Activated T-helper 1 cell treated with anti-CD3 and anti-CD28 coated beads, Interleukin-2, amount 50 U/mL, for 16 hours (primary cell): ENCODE measurements at places on chromosomes 16 and 17.
A peak's percentile ranks its signal among the peaks of the same experiment; 100 is the strongest.

- no peak for DNase-seq
These were observed 51.2 kb upstream of the MTMR4 start for GRCh38 chr17:58565389-58566311.

GRCh38 chr17:47698749-47699535 lies 5.0 kb downstream of the TBKBP1 start:
- DNase-seq: peak; percentile 72

- no peak for DNase-seq
These were observed 50.8 kb upstream of the ENDOV start for GRCh38 chr17:80364091-80364691.

DNA sequence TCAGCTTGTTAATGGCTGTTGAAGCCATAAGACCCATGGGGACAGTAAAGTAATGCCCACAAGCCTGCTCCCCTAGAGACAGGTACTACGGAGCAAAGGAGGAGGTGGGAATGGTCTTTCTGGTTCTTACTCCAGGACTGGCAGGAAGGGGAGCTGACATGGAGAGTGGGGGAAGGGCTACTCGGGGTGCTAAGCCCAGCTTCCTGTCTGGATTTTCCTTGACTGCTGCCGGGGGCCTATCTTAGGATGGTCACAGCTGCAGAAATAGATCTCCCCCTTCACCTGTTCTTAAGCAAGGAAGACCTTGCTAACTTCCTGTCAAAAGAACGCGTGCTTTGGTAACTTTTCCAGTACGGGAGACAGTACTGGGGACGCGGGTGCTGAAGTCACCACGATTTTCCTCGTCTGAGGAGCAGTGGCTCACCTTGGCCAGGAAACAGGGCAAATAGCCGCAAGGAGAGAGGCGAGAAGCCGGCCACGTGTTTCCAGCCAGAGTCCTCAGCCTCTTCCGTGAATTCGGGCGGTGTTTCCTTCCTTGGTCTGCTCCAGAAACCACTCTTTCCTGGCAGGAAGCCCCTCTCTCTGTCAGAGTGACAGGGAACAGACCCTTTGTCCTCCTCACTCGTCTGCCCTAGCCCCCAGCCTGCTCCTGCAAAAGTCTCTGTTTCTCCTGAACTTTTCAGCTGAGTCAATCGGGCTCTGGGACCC lies 656 bp upstream of the PRR29 start:
- DNase-seq: no peak

DNA sequence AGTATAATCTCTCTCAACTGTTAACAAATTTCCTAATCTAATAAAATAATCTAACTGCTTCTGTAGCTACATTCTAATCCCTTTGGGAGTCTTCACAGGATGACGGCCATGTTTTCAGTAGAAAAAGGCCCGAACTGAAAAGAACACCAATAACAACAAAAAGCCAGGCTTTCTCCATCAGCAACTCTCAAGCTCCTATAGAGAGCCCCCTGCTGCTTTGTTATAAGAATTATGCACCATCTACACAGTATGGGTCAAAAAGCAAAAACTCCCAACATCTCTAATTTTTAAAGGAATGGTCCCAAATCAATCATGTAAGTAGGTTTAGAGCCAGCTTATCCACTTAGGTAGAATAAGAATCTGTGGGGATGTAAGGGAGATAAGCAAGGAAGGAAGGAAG lies 163.6 kb upstream of the C17orf78 start:
- no peak for DNase-seq

GRCh38 chr17:71830866-71831265 lies 290.0 kb upstream of the SOX9 start:
- no peak for DNase-seq

DNA sequence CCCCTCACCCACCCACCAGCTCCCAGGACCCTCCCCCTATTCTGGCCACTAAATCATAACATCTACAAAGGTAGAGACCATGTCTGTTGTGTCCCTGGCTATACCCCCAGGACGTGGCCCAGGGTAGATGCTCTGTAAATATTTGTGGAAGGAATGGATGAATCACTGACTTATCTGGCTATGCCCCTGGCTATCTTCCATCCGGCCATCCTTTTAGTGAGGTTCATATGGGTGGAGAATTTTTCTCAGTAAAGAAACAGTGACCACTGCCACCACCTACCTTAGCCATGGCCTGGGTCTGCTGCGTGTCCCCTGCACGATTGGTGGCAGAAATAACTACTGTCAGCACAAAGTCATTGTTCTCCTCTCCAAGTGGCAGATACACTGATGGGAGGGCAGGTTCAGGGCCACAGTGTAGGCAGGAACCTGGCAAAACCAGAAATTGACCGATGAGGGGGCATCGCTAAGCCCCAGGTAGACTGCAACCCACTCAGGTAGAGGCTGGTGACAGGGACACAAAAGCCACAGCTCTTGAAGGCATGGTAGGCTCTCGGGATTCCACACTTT lies 63.1 kb upstream of the BCO1 start:
- DNase-seq: no peak

DNA sequence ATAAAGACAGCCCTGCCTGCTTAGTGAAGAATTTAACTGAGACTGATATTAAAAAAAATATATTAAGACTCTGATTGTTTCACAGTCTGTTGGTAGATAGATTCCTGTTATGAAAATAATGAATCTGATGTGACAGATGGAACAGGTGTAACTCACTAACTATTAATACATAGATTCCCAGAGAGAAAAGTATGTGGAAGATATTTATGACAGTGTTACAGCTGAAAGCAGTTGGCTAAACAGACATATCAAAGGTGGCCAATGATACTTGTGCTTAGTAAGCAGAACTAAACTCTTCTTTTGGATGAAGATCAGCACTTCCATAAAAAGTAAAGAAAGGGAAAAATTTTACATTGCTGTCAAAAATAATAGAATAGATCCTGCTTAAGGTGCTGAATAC lies 598.2 kb upstream of the CA10 start:
- no peak for DNase-seq

DNA sequence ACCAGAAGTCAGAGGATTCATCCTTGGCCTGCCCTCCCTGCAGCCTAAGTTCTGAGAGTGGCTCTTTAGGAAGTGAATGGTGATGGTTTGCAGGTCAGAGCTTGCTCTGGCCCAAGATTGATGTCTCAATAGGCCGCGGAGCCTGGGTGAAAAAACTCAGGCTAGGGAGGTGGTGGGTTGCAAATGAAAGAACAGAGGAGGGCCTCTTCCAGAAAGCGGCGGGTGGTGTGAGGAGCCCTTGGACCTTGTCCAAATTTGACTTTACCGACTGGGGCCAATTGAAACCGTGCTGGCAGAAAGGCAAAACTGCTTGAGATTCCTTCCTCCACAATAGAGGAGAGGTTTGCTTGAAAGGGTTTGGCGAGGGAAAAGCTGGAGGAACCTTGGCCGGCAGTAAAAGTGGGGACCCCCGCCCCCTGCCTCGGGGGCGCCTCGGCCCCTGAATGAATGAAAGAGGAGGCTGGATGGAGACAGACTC lies 331.3 kb downstream of the SEC14L1 start:
- DNase-seq: no peak

DNA sequence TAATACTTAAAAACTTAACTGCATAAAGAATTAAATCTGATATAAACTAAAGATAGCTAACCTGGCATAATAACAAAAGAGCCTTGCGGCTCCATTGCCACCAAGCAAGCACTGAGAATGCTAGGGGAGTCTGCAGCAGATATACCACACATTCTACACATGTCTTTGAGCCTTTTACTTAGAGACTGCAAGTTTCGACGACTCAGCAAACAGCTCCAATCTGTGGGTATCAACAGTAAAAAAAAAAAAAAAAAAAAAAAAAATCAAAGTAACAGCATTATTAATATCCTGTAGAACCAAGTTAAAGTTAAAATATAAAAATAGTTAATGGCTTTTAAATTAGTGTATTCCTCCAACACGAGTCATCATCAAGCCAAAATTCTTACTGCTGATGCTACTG lies 27.8 kb upstream of the INTS2 start:
- no peak for DNase-seq

DNA sequence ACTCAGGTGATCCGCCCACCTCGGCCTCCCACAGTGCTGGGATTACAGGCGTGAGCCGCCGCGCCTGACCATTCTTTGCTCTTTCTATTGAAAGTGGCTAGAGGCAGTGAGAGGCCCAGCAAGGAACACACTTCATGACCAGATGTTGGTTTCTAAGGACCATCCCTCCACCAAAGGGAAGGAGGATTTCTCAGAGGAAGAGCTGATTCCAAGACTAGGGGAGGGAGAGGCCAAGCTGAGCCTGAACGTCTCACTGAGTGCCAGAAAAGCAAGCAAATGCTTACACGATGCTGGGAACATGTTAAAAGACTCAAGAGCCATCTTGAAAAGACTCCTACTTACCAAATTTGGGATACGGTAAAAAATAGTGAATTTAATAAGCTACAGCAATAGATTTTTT lies 79.2 kb downstream of the MRM3 start:
- DNase-seq: no peak

DNA sequence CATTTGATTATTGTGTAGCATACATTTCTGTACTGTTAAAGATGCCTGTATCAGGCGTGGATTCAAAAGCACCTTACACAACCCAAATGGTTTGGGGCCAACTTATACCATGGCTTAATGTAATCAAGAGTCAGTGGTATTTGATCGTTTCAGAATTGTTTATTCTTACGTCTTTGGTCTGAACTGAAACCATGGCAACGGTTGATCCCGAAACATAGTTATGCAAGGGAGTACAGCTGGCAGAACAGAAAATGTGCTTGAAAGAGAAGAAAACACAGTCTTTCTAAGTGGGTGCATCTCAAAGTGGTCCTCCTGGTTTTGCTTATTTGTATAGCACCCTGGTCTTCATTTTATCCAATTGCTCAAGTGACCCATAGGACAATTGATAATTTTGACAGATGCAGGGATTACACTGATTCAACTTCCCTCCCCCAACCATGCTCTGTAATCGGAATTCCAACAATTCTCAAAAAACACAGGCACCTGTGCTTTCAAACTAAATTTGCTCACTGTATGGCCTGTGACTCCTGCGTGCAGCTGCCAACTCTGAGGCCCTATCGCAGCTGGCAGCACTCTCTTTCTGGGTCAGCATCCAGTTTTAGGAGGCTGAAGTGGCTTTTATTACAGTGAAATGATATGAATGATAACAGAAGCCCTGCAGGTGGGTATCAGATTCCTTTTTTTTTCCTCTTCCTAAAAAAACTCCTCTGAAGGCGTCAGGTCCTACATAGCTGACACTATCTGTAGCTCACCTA lies 77.0 kb upstream of the AXIN2 start:
- no peak for DNase-seq

- no peak for DNase-seq
These were observed 786 bp upstream of the CDK5RAP3 start for GRCh38 chr17:47969930-47970724.

- DNase-seq: no peak
These were observed 33.1 kb downstream of the PLD6 start for GRCh38 chr17:17172990-17173389.

- no peak for DNase-seq
These were observed 8.1 kb downstream of the CES4A start for GRCh38 chr16:66996324-66996982.

- DNase-seq: no peak
These were observed 52.3 kb downstream of the KPNA2 start for GRCh38 chr17:68087851-68088250.

- no peak for DNase-seq
These were observed 8.1 kb downstream of the C16orf54 start for GRCh38 chr16:29737713-29738112.

DNA sequence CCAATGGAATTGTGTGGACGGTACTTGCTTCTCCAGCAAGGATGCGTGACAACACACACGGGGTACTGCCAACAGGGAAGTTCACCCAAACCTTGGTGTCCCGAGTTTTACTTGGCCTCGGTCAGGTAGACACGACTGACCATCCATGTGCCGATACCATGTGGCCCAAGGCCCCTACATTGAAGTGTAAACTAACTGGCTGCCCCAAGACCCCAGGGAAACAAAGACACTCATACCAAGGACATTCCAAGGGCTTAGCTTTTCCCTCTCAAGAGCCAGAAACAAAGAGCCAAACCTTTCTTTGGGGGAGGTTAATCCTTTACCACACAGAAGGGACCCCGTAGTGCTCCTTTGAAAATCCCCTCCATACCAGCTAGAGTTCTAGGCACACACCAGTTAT lies 215.9 kb upstream of the TNRC6C start:
- no peak for DNase-seq

DNA sequence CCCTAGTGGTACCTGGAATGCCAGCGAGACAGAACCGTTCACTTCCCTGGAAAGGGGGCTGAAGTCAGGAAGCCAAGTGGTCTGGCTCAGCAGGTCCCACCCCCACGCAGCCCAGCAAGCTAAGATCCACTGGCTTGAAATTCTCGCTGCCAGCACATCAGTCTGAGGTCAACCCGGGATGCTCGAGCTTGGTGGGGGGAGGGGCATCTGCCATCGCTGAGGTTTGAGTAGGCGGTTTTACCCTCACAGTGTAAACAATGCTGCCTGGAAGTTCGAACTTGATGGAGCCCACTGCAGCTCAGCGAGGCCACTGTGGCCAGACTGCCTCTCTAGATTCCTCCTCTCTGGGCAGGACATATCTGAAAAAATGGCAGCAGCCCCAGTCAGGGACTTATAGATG lies 464.7 kb upstream of the TOM1L1 start:
- DNase-seq: no peak

- DNase-seq: no peak
These were observed 7.1 kb downstream of the BCAR1 start for GRCh38 chr16:75244225-75244809.

- no peak for DNase-seq
These were observed 124.5 kb upstream of the CIBAR2 start for GRCh38 chr16:85236818-85237150.

- no peak for DNase-seq
These were observed 39.0 kb downstream of the CA4 start for GRCh38 chr17:60188759-60189158.

DNA sequence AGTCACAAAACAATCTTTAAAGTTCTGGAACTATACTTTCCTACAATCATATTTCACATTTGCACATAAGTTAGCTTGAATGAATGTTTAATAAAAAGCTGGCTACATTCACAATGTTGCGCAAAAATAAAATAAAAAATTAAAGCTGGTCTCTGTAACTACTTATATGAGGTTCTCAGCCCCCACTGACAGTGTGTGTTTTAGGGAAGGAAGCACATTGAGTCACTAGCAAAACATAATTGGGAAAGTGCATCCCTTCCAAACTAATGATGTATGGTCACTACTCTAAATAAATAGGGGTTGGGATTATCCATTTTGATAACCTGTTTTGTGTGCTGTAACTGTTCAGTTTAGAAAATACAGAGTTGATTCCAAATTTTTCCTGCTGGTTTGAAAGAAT lies 251.9 kb downstream of the IRX3 start:
- DNase-seq: no peak

DNA sequence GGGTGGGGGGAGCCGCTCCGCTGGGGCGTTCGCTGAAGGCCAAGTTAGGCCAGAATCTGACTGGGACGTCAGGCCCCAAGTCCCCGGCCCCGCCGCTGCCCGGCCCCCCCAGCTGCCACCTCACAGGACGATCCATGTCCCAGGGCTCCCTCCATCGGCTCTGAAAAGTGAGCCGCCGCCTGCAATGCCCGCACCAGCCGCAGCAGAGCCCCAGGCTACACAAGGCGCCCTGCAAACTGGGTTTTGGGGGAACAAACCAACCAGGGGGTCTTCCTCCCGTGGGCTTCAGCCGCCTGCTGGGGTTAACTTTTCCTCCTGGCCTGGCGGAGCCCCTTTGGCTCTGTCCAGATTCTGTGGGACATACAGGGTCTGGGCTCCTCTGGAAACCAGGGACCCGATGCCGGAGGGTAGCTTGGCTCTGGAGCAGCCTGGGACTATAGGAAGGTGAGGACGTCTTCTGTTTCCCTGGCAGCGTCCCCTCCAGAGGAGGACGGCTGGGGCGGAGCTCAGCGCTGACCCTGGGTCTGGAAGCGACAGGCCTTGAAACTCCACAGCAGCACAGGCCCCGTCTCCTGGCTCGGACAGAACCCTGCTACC lies 835 bp downstream of the NME4 start:
- DNase-seq: no peak
